DMS 273 treated with DMSO at 0.1 percent for 48 hours (cell line): ENCODE measurements at places on chromosomes 3 and 15.

DNA sequence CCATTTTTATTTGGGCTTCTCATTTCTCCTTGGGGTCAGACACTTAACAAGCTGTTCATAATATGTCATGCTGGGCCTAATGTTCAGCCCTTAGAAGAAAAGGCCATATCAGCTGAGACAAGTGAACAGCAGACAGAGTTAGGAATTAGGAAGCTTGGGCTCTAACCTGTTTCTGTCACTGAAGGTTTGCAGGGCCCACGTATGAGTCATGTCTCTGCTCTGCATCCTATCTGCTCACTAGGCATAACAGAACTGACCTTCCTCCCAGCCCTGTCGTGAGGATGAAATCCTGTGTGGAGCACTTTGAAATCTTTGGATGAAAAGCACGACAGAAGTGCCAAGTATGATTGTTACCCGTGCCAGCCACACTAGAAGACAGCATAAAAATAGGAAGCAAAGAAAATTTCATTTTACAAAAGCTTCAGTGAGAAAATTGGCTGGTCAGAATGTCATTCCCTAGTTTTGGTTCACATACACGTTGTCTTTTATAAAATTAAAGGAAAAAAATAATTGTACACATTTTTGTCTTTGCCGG is 26.5 kb upstream of the CD47 start:
- DNase-seq, result no peak

DNA sequence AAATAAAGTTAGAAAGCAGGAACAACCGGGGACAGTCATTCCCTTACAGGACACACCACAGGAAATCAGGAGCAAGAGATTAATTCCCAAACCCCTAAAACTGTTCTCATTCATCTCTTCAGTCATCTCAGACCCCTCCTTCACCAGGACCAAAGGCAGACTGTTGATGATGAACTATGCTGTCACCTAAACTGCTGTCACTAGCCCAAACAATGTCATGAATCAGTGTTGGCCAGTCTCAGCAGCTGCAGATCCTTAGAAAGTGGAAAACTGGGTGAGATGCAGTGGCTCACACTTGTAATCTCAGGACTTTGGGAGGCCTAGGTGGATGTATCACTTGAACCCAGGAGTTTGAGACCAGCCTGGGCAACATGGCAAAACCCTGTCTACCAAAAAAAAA is 909.6 kb downstream of the ROBO1 start:
- no peak for DNase-seq

GRCh38 chr3:148924562-148924961 is 59.5 kb downstream of the CPA3 start:
- no peak for DNase-seq

GRCh38 chr3:64129581-64129980 is 95.7 kb downstream of the PRICKLE2 start:
- DNase-seq, result no peak

DNA sequence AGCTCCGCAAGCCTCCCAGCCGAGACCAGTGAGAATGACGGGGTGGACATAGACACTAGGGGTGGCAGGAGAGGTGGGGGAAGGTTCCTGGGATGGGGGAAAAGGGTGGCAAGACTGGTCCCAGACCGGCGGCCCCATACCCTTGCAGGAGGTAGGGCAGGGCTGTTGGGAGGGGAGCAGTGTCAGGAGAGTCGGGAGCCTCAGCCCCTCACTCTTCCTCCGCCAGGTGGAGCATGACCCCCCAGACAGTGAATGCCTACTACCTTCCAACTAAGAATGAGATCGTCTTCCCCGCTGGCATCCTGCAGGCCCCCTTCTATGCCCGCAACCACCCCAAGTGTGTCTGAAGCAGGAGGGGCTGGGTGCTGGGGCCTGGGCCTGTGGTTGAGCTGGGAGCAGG is 8.7 kb upstream of the PSMD2 start:
- DNase-seq, result no peak

GRCh38 chr3:70069557-70069956 is 70.0 kb downstream of the SAMMSON start:
- no peak for DNase-seq

- no peak for DNase-seq
Observed at GRCh38 chr15:40352281-40352901, 1.6 kb downstream of the PHGR1 start.

- DNase-seq, result no peak
Observed at GRCh38 chr3:115232167-115232566, 85.1 kb upstream of the ZBTB20 start.

DNA sequence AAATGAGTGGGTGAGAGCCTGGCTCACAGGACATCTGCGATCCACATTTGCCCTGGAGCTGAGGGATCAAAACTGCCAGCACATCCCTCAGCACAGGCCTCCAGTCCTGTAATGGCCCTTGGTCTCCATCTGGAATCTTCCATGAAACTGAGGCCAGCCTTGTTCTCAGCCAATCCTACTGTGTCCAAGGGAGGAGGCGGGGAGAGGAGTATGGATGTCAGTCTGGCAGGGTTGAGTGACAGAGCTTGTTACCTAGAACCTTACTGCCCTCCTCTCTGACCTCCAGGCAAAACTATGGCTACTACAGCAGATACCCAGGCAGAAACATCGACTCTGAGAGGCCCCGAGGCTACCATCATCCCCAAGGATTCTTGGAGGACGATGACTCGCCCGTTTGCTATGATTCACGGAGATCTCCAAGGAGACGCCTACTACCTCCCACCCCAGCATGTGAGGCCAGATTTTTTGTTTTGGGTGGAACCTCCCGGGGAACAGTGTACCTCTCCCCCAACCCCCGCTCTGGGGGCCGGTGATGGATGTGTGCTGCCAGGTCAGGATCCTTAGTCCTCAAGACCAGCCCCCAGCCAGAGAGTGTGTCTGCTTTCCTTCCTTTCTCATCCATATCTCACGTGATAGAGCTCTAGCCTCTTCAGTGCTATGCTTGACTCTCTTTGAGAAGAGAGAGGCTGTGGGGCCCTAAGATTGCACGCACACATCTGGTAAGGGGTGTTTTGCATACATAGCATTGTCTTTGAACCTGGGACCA is 41.3 kb downstream of the CHDH start:
- no peak for DNase-seq

- DNase-seq, result no peak
Observed at GRCh38 chr3:41117398-41117870, 81.9 kb upstream of the CTNNB1 start.

DNA sequence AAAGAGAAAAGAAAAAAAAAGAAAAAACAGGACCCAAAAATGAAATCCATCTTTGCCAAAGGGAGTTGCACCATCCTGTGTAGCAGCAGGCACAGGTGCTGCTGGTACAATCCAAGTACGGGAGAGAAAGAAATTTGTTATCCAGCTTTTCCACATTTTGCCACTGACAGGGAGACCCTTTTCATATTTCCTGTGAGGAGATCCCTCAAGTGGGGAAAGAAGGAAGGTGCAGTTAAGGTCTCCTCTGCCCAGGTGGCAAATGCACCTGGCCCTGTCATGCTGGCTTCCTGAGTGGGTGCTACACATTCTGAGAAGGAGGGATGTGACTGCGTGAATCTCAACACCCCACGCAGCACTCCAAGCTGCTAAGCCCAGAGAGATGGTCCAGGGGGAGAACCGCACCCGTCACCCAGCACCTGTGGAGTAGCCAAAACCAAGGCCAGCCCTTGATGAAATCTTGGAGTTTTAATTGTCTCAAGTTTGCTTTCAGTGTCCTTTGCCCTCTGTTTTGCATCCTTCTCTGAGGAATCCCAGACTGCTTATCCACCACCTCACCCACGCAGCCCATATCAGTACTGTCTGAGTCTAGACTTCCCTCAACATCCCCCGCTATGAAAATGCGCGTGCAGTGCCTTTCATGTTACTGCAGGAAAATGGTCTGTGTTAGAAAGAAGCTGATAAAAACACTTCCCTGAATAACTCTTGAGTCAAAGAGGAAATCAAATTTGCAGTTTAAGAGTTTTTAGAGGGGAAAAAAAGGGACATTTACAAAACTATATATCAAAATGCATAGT is 141.9 kb upstream of the THBS1 start:
- DNase-seq, result no peak

DNA sequence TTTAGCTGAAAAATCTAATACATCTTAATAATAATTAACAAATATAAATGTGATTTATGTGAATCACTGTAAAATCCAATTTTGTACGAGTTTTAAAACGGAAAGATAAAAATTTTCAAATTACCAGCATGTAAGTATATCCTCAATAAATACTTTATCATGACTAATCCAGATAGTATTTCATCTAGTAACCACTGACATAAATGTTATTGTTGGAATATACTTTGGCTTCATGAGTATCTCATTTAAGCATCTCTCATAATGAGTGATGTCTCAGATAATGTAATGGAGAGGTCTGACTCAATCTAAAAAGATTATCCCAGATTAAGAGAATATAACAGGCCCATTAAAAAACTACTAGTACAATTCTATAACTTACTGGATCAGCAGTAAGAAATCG is 216.3 kb downstream of the STAG1 start:
- no peak for DNase-seq

DNA sequence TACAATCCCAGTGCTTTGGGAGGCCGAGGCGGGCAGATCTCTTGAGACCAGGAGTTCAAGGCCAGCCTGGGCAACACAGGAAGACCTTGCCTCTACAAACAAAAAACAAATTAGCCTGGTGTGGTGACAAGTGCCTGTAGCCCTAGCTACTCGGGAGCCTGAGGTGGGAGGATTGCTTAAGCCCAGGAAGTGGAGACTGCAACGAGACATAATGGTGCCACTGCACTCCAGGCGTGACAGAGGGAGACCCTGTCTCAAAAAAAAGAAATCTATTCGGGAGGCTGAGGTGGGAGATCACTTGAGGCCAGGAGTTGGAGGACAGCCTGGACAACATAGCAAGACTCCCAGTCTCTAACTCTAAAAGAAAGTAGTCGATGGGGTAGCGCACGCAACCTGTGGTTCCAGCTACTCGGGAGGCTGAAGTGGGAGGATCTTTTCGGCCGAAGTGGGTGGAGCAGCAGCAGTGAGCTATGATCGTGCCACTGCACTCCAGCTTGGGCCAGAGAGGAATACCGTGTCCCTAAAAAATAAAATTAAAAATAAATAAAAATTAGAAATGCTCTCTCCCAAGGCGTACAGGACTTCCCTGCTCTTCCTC is 775 bp downstream of the C3orf33 start:
- no peak for DNase-seq

- no peak for DNase-seq
Observed at GRCh38 chr3:73107215-73107614, 45.8 kb downstream of the EBLN2 start.

DNA sequence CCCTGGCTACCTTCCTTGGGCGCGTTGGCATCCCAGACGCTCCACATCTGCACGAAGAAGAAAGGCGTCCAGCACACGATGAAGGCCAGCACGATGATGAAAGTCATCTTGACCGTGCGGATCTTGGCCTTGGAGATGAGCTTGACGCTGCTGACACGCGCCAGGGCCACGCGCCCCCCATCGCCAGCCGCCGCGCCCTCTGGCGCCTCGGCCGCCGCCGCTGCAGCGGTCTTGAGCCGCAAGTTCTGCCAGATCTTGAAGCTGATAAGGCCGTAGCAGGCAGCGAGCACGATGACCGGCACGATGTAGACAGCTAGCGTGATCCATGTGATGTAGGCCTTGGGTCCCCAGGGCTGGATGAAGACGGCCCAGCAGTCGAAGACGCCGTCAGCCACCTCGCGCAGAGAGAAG is 2.2 kb downstream of the OXTR start:
- DNase-seq, result no peak

GRCh38 chr3:155741101-155741500 is 3.8 kb downstream of the PLCH1 start:
- DNase-seq, result no peak

DNA sequence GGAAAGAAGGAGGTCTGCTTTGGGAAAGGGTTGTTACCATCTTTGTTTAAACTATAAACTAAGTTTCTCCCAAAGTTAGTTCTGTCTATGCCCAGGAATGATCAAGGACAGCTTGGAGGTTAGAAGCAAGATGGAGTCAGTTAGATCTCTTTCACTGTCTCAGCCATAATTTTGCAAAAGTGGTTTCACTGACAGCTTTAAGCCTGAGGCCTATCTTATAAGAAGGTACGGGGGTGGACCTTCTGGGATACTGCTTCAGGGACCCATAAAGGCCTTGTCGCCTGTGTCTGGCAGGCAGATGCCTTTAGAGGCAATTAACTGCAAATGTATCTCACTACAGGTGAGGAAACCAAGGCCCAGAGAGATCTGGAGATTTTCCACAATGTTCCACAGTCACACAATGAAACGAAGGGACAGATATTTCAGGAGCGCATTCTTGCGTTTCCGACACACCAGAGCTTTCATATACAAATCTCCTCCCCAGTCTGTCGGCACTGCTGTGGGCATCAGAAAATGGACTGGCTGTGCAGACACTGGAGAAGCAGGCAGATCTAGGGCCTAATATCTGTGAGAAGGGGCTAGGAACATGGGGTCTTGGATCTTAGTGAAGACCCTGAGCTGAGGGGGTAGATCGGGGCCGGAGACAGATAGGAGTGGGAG is 169.5 kb upstream of the SMAD3 start:
- DNase-seq, result no peak

DNA sequence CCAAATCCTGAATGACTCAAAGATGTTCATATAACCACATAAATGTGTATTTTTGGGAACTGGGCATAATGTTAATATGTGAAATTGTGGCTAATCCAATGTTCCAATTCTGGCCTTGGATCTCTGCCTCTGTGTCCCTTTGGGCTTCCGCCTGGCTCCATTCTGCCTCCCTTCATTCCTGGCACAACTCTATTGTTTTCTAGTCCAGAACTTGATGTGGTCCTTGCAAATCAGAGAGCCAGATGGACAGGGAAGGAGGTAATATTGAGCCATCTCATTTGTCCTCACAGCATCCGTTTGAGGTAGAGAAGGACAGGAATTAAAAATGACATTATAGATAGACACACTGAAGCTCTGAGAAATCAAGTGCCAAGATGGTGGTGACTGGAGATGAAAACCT is 355.7 kb upstream of the TBL1XR1 start:
- DNase-seq, result no peak

GRCh38 chr3:35241236-35241635 is 398.1 kb upstream of the ARPP21 start:
- DNase-seq, result no peak

DNA sequence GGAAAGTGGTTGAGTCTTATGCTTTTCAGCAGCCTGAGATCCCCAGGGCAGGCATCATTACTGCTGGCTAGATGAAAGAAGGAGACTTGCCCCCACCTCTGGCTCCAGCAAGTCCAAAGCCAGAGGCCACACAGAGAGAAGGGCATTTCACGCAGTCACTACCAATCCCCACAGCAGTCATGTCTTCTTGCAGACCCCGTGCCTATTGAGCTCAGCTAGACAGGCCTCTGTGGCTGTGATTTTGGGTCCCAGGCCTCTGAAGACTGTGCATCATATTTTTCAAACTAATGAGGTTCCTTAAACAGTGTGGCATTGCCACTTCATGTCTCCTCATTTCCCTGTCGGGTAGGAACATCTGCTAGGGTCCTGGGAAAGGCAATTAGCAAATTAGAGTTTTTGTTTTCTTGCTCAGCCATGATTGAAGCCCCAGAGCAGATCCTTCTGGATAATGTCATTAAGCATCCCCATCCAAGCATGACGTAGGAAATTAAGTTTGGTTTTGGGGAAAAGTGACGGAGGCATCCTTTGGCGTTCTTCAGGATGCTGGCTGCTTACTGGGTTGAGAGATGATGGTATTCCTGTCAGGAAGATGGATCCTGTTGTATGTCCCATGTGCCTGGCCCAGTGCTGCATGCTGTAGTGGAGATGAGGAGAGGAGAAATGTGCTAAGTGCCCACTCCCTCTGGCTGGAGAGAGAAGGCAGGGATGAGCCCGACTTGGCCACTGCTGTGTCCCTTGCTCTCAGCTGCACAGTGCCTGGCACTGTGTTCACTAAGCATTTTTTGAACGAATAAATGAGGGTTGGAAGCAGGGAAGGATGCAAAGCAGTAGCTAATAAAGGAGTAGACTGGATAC is 7.0 kb downstream of the SPSB4 start:
- DNase-seq, result no peak
